SK-MEL-5 (cell line): ENCODE measurements at places on chromosomes 11 and 22. TPM values are rescaled to one million over a fixed set of nuclear protein-coding genes. Genes with fewer than 3 reads are reported as not detected.

- DNase-seq = no peak
Observed at GRCh38 chr22:30288419-30289140, 725 bp downstream of the CASTOR1 start.

DNA sequence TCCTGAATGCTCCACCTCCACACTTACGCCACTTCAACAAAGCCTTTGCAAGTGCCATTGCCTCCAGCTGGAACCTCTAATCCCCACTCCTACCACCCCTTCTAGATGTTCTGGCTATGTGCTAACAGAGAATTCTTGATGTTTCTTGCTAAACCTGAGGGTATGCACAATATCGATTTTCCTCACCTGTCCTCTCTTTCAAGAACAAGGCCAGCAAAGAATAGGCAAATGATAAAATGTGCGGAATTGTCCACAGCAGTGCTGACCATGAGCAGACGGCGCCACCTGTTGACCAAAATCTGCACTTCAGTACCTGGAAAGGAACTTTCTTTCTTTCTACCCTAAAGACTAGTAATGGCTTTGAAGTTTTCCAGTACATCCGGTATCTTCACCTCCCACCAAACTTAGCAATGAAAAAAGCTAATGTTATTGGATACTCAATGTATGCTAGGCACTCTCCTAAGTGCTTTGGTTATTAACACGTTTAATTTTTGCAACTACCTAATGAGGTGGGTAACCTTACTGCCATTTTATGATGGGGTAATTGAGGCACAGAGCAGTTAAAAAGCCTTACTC is 3.4 kb downstream of the TIMM10 start:
- peak; percentile 57 for DNase-seq

- DNase-seq = no peak
Observed at GRCh38 chr22:27438271-27438980, 363.1 kb downstream of the MN1 start.

The MCHR1 gene
- total RNA-seq = not detected in 2 replicates

GRCh38 chr11:15055620-15056356 is 17.6 kb upstream of the CALCB start:
- no peak for DNase-seq

The CYP2D6 gene
- total RNA-seq = 0.21 and 0.24 TPM in 2 replicates

GRCh38 chr11:66014804-66015453 is 3.1 kb downstream of the CST6 start:
- DNase-seq = no peak

GRCh38 chr11:36469063-36469462 is 41.0 kb downstream of the TRAF6 start:
- peak; percentile 52 for DNase-seq

GRCh38 chr11:43880640-43881159 is at the start of gene ALKBH3:
TSS of gene ALKBH3 (plus strand) at chr11:43880831. CDS start at chr11:43882653, 1,822 bp downstream.
- peak; percentile 93 for DNase-seq

GRCh38 chr11:103949781-103950180 is 86.7 kb upstream of the DDI1 start:
- DNase-seq = no peak

- DNase-seq = no peak
Observed at GRCh38 chr11:97290464-97291041, 900.7 kb downstream of the JRKL start.

GRCh38 chr11:120228794-120229384 is 11.1 kb upstream of the POU2F3 start:
- no peak for DNase-seq

GRCh38 chr11:64156235-64157011 is 9.5 kb downstream of the MACROD1 start:
- DNase-seq = no peak

The TOLLIP gene
- 33.5 and 36.0 TPM in 2 replicates for total RNA-seq

DNA sequence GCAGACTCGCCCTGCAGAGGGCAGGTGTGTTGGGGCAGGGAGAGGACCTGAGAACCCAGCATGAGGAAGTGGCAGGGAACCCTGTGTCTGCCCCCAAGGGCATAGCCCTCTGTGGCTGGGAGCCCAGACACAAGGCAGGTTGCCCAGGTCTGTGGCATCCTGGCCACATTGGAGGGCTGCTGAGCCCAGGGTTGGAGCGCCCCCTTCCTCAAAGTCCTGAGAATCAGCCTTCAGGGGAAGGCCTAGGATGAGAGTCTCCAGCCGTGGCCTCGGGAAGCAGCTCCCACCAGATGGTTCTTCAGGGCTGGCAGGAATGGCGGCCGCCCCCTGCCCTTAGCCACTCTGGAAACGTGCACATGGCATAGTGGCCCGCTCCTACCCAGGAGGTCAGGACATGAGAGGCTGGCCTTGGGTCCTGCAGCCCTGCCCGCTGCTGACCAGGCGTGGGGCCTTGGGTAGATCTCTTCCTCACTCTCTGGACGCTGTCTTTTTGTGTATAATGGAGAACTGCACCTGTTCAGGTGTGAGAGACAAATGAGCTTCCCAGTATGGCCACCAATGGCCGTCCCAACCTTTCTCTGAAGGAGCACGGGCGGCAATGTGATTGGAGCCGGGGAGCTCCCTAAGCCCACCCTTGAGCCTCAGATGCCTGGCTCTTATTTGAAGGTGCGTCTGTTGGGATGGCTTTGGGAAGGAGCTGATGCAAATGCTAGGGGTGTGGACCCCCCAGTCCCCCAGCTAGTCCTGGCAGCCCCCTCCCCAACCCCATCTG is 4.6 kb upstream of the CDC42BPG start:
- no peak for DNase-seq

DNA sequence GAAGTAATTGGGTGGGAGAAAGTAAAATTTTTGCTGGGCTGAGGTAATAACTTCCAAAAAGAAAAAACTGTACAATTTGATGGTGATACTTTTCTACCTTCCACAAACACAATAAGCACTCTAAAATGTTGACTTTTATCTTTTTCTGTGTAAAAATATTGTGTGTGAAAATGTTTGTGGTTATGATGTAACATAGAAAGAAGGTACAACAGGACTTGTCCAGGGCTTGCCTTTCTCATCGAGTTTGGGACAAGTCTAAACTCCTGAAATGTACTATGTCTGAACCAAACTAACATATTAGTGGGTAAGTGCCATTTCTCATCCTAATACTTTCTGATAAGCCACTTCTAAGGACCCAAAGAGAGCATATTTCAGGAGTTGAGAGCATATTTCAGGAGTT is 174.2 kb upstream of the PDGFD start:
- DNase-seq = no peak

DNA sequence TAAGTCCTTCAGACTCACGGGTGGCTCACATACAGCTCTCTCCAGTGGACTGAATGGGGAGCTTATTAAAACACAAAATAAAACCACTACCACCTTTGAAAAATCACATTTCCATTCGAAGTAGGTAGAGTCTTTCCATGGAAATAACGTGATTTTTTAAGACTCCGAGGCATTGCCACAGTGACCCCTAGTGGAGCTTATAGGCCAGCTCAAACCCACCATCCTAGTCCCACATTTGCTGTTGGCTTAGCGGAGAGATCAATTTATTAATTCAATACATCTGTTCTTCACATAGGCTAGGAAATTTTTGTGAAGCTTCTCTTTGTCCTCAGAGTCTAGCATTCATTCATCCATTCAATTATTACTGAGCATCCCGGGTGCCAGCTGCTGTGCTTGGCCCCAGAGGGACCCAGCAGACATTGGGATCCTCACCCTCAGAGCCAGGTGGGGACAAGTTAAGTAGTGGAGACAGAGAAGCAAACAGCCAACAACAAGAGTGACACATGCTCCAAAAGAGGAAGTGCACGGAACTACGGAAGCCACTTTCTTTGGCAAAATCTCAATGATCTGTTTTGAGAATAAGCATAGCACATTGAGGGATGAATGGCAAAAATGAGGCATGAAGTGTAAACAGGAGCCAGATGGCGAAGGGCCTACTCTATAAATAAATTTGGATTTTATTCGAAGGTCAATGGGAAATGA is 10.2 kb upstream of the P4HA3 start:
- peak; percentile 69 for DNase-seq

- DNase-seq = no peak
Observed at GRCh38 chr22:20979243-20979809, 2.8 kb upstream of the LZTR1 start.

DNA sequence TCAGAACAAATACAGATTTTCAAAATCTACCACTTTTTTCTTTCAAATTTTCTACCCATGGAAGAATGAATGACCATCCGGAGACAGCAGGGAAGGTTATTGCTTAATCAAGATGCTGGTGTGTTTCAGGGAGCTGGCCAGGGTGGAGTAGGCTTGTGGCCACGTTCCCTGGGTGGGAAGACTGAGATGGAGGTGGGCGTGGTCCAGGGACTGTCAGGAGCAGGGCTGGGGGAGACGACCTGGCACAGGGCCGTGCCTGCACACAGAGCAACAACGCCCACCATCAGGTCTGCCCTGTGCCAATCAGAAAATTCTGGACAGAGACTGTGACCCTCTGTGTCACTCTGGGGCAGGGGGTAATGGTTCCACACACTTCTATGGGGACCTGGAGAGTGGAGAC is 7.1 kb upstream of the APOBEC3H start:
- no peak for DNase-seq

GRCh38 chr11:93032580-93032979 is 63.1 kb downstream of the MTNR1B start:
- no peak for DNase-seq

GRCh38 chr11:61883327-61883726 is 8.0 kb downstream of the FADS3 start:
- peak; percentile 32 for DNase-seq

- DNase-seq = no peak
Observed at GRCh38 chr22:17712441-17712840, 61.8 kb downstream of the BID start.

DNA sequence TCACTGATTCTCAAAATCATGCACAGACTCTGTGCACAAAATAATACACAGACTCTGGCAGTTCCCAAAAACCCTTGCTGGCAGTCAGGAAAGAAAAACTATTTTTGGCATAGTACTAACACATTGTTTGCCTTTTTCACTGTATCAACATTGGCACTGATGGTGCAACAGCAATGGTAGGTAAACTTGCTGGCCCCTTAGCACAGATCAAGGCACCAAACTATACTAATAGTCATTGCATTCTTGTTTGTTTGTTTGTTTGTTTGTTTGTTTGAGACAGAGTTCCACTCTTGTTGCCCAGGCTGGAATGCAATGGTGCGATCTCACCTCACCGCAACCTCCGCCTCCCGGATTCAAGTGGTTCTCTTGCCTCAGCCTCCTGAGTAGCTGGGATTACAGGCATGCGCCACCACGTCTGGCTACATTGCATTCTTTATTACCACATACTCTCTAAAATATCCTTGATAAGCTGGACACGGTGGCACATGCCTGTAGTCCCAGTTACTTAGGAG is 81.0 kb upstream of the SLC6A5 start:
- no peak for DNase-seq

DNA sequence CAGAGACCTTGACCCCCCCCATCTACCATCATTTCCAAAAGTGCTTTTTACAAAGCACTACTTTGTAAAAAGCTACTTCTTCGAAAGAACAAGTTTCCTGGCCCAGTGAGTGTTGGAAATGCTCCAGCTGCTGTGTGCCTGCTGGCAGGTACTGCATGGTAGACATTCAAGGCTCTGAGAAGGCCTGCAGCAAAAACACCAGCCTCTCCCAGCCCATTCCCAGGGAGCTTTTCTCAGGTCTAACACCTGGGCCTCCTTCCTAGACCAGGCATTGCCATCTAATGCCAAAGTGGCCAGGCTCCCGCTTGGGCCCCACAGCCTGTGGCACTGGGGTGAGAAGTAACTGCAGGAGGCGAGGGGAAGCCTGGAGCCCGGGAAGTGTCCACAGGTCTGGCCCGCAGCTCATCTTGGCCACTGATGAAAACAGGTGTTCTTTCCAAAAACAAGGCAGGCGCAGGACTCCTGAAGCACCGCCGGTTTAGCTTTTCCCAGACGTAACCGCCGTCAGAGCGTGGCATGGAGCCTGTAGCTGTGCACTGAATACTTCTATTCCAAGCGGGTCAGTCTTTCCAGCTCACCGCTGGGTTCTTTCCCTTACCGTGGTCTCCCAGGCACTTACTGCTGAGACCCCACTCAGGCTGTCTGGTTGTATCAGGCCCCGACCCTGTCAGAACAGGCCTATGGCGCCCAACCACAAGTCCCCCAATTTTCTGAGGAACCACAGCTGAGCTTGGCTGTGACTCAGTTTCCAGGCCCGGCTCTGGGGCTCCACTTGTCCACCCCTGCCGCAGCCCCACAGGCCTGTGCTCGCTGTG is 1.2 kb upstream of the TCIRG1 start:
- no peak for DNase-seq

The SORL1 gene
- 37.6 and 45.0 TPM in 2 replicates for total RNA-seq

DNA sequence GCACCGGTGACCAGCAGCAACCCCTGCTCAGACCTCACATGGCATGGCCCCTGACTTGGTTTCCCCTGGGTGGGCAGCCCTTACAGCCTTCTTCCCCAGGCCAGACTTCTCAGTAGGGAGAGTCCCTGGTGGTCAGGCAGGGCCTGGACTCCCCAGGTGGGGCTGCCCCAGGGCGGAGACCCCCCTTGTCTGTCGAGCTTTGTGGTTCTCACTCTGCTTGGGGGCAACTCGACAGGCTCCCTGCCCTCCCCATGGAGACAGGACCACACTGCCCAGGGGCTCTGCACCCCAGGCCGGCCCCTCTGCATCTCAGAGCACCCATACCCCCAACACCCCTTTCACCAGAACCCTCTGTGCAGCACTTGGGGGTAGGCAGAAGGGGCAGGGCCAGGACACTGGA is 87.7 kb downstream of the MORC2 start:
- no peak for DNase-seq

DNA sequence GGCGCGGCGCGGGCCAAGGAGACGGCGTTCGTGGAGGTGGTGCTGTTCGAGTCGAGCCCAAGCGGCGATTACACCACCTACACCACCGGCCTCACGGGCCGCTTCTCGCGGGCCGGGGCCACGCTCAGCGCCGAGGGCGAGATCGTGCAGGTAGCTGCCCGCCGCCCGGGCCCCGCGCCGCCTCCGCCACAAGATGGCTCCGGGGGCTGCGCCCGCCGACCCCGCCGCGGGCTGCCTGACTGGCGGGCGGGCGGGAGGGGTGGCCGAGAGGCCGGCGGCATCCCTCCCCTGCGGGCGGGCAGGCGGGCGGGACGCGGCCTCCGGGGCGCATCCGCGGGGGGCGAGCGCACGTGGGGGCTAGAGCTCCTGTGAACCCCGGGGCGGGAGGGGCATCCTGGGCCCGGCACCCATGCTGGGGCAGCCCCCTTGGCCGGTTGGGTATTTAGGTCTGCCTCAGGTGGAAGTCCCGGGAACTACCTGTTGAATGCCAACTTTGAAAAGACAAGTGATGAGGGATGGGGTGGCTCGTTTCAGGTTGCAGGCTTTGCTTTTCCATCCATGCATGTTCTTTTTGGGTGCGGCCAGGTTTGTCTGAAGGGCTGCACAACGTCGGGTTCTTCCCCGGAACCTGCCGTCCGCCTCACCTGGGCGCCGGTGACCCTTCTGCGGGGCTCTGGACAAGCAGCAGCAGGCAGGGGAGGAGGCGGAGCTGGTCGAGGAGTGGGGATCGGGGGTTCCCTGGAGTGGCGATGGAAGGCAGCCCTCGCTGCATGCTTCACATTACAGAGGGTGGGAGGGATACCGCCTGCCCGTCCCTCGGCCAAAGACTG is 760 bp downstream of the ZNRF3 start:
- no peak for DNase-seq

The MMP10 gene
- not detected in 2 replicates for total RNA-seq

The MMP27 gene
- not detected in 2 replicates for total RNA-seq

DNA sequence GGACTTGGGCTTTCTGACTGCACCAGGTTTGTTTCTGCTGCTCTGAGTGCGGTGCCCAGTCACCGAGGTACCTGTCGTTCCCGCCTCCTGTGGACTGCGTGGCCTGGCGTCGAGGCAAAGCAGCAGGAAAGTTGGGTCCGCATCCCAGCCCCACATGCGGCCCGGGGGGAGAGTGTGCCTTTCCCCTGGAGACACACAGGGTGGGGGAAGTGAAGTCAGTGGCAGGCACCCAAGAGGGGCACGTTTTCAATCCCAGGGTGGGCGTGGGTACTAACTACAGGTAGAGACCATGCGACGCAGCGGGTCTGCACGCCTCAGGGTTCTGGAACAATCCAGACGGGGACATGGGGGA is 25.3 kb upstream of the GRAMD4 start:
- no peak for DNase-seq

The ANO9 gene
- total RNA-seq = not detected in 2 replicates
